Activated CD4-positive, alpha-beta T cell treated with anti-CD3 and anti-CD28 coated beads, Interleukin-2, amount 10 ng/mL, durations not matched to agents 7 days and 5 days (primary cell): ENCODE measurements at places on chromosomes 5 and 9.

DNA sequence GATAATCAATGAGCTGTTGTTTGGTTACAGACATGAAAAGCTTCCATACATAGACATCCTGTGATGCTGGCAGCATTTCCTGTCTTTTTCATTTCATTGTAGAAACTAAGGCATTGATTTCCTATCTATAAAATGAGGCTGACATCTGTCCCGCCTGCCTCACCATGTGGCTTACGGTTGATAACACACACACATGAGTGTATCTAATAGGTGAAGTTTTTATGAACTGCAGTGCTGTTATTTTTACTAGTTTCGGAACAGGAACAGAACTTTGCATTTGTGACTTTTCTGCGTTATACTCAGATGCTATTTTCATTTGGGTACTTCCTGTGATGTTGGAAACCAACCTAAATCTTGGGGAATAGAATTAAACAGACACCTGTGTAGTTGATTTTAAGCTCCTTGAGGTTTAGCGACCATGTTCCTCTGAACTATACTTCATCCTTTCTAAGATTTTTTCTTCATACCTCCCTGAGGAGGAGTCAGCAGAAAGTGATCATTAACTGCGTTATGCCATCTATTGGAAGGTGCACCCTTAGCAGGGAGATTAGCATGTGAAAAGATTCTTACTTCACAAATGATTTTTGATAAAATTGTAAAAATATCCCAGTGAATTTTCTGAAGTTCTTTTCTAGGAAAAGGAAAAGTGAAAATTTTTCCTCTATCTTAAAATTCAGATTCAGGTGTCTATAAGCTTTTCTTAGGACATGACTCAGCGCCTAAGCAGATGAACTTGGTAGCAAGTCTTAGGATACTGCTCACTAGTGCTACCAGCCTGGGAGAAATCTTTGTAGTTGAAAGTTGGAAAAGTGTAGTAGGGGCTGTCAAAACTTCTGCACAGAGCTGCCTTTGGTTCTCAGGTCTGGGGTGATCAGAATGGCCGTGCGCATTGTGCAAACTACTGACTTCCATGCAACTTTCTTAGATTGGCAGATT is 134.5 kb downstream of the TRIO start:
- DNase-seq, result no peak

DNA sequence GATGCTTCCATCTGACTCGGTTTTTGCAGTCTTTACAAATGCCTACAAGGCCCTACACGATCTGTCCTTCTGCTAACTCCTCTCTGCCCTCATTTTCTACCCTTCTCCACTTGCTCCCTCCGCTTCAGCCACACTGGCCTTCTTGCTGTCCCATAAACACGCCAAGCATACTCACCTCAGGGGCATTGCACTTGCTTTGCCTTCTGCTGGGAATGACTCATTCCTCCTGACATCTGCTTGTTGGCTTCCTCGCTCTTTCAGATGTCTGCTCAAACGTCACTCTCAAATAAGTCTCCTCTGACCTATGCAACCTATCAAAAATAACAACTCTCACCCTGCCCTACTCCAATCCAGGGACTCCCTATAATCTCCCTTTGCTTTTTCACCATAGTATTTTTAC is 28.2 kb downstream of the CDC25C start:
- no peak for DNase-seq

DNA sequence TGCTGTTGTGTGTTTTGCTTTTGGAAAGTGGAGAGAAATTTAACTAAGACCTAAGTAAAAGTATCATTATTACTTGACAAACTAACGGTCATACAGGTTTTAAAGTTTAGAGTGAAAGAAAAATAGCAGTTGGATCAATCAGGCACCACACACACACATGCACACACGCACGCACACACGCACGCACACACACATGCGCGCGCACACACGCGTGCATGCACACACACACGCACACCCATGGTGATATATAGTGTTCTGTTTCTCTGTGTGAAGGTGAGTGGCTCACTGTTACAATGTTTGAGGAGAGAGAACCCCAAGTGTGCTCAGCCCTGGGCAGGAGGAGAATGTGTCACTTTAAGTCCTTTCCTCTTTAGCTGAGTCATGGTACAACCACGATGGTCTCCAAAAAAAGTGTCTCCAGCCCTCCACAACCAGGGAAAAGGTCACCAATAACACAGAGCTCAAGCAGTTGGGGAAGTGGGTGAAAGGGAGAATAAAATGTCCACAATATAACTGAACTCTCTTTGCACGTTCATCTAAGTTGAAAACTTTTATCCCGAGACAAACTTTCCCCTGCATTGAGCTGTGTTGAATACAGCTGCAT is 3.2 kb downstream of the ZNF366 start:
- no peak for DNase-seq

GRCh38 chr5:176497852-176498251 is 39.4 kb downstream of the RNF44 start:
- DNase-seq, result no peak

DNA sequence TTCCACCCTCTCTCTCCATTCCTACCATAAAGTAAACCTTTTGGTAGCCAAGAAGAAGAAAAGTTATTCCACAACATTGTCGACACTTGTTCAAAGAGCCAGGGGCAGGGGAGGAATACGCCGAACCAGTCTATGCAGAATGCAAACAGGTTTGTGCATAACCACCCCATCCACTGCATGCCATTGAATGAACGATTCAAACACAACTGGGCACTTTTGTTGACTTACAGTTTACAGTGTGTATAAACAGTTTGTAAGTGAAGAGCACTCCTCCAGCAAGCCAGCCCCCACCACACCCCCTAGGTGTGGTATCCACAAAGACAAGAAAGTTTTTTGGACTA is 6.8 kb upstream of the S1PR3 start:
- no peak for DNase-seq

GRCh38 chr9:123048748-123049147 is 15.3 kb downstream of the GPR21 start:
- DNase-seq, result no peak

DNA sequence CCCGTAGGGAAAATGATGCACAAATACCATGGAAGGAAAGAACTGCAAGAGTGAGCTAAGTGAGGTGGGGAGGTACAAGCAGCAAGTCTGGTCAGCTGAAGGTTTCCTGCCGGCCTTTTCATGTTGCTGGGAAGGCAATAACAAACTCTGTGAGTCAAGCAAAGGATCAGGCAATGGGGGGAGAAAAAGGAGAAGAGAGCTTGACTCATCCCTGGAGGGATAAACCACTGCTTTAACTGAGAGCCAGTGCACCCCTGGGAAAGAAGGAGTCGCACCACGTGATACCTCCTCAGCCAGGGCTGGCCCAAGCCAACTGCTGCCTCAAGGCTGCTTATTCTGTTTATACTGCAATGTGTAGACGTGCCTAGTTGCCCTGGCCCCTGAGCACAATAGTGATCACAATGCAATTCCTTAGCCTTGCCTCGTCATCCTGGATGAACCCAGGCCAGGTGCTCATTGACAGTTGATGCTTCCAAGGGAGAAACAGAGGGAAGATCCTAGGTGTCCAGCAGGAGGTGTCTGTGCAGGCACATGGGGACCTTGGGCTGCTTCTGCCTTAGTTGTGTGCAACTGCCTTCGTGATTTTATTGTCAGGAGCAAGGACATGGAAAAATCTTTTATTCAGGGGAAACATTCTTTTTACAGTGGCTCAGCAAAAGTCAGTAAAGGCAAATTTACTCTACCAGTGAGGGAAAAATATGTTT is 203.0 kb upstream of the TUT7 start:
- no peak for DNase-seq

GRCh38 chr5:71957292-71957898 is 149.9 kb upstream of the MAP1B start:
- DNase-seq, result no peak

DNA sequence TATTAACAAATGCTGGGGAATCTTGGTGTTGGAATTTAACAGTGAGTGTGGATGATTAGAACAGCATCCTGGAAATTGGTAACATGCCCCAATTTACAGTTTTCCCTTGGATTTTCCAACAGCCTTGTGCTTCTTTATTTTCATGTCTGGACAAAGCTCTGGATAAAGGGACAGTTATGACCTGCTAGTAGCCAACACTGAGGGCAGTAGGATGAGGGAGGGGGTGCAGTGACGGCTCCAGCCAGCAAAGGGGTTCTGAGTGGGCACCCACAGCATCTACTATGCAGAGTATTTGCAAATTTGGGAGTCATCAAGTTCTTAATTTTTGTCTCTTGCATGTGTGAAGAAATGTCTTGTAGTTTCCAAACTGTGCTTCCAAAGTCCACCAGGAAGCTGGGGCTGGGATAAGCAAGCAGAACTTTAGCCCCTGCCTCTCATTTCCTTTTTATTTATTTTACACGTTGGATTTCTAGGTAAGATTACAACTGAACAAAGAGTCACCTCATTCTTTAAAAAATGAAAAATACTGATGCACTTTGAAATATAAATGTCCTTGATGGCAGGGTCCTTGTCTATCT is 63.0 kb upstream of the SELENOP start:
- no peak for DNase-seq

- DNase-seq, result no peak
Measured at GRCh38 chr9:12849486-12850003, 74.7 kb downstream of the LURAP1L start.

- no peak for DNase-seq
Measured at GRCh38 chr5:116881921-116882531, 307.4 kb upstream of the SEMA6A start.

DNA sequence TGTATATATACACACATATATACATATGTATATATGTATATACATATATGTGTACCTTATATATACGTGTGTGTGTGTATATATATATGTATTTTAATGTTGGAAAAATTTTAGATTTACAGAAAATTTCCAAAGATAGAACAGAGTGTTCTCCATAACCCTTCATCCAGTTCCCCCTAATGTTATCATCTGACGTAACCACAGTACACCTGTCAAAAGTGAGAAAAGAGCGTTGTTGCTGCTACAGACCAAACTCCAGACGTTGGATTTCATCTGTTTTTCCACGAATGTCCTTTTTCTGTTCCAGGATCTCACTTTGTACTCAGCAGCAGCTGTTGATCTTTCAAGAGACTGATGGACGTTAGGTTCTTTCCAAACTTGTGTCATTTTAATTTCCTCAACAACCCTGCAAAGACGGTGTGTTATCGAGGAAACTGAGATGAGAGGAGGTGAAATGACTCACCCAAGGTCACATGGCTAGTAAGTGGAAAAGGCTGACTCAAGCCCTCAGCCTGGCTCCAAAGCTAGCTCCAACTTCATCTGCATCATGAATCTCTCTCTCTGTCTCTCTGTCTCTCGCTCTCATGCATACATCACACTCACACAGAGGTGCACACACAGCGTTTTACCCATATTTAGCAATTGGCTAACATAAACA is 17.0 kb upstream of the NTNG2 start:
- no peak for DNase-seq
